Stimulated activated CD8-positive, alpha-beta memory T cell treated with anti-CD3 and anti-CD28 coated beads, Interleukin-15, amount 100 ng/mL, for 1 hour (primary cell): ENCODE measurements at places on chromosomes 3 and 15.

GRCh38 chr15:28977377-28978010 is 91.7 kb downstream of the APBA2 start:
- DNase-seq: no peak

GRCh38 chr15:98442379-98442833 is 205.9 kb upstream of the IGF1R start:
- no peak for DNase-seq

GRCh38 chr3:112676659-112677234 is 35.8 kb upstream of the CCDC80 start:
- peak; percentile 50 for DNase-seq

DNA sequence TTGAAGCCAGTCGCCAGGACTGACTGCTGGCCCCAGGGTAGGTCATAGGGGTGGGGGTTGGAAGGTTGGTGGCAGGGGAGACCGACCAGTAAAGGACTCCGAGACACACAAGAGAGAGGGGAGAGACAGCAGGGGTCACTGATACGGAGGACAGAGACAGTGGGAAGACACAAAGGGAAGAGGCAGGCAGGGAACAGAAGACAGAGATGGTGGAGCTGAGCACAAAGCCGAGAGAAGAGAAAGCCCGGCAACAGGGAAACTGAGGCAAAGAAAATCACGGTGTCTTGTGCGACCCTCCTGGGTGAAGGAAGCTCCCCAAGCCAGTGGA is 510 bp downstream of the RASL12 start:
- DNase-seq: no peak

DNA sequence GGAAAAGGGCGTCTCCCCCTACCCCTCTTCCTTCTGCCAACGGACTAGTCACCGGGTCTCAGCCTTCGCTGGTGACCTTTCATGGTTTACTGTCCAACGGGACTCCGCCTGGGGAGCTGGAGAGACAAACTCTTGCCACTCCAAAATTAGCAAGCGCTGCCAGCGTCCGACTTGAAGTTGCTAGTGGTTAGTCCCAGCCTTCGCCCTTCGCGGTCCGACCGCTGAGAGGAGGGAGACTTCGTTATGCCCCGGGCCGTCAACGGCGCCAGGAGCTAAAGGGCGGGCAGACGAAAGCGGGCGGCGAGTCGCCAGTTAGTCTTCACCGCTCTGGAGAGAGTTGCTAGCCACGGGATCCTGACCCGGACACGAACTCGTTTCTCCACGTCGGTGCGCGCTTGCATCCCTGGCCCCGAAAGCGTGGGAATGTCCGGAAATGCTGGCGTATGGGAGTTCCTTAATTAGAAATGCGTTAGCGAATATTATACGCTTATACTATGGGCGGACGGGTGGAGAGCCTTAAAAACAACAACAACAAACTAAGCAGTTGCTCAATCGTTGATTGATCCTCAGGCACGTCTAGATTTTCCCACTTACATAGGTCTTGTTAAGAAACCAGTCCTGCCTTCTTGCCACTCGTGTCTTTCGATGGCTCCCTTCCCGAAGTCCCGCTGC is 716 bp downstream of the SMC4 start:
- DNase-seq: no peak

DNA sequence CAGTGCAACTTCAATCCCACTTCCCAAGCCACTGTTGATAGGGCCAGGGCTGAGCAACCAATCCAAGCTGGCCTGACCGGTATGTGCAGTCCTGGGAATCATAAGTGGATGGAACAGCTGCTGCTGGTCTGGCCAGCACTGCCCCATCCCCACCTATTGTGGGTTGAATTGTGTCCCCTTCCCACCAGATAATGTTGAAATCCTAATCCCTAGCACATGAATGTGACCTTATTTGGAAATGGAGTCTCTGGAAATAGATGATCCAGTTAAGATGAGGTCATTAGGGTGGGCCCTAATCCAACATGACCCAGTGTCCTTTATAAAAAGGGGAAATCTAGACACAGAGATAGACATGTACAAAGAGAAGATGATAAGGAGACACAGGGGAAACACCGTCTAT is 13.7 kb upstream of the PDIA5 start:
- DNase-seq: no peak

DNA sequence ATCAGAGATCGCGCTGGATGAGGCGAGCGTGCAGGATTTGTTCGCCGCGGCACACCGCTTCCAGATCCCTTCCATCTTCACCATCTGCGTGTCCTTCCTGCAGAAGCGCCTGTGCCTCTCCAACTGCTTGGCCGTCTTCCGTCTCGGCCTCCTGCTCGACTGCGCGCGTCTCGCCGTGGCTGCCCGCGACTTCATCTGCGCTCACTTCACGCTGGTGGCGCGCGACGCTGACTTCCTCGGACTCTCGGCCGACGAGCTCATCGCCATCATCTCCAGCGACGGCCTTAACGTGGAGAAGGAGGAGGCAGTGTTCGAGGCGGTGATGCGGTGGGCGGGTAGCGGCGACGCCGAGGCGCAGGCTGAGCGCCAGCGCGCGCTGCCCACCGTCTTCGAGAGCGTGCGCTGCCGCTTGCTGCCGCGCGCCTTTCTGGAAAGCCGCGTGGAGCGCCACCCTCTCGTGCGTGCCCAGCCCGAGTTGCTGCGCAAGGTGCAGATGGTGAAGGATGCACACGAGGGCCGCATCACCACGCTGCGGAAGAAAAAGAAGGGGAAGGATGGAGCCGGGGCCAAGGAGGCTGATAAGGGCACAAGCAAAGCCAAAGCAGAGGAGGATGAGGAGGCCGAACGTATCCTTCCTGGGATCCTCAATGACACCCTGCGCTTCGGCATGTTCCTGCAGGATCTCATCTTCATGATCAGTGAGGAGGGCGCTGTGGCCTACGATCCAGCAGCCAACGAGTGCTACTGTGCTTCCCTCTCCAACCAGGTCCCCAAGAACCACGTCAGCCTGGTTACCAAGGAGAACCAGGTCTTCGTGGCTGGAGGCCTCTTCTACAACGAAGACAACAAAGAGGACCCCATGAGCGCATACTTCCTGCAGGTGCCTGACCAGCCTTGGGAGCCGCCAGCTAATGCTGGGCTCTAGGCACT is 819 bp downstream of the KLHL40 start:
- DNase-seq: no peak

DNA sequence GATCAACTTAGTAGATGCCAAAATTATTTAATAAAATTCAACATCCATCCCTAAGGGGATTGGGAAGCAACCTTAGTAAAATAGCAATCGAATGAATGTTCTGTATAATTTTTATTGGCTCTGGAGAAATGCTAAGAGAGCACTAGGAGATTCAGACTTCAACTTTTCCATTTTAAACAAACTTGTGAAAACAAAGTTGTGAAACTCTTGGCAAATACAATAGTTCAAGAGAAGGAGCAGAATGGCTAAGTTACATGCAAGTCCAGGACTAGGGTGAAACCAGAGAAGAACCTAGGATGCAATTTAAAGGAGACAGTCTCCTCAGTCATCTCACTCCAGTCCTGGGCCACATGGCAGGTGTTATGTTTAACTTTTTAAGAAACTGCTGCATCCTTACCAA is 16.7 kb upstream of the ZNF280D start:
- no peak for DNase-seq

- no peak for DNase-seq
These were observed 530 bp upstream of the TUBGCP5 start for GRCh38 chr15:23039917-23040281.

DNA sequence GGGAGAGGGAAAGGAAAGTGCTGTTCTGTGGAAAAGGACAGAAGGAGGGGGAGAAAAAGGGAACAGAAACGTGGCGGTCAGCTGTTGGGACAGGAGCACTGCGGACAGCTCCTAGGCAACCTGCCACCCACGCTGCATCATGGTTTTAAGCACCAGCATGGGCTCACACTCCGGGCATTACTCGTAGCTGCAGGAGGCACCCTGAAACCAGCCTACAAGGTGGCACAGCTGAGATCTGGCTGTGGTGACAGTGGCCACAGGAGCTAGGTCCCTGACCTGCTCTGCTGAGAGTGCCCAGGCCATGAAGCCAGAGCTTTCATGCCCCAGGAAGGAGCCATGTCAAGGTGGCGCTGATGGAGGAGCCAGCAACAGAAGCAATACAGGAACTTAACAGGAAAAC is 161.4 kb upstream of the ST8SIA2 start:
- DNase-seq: no peak

DNA sequence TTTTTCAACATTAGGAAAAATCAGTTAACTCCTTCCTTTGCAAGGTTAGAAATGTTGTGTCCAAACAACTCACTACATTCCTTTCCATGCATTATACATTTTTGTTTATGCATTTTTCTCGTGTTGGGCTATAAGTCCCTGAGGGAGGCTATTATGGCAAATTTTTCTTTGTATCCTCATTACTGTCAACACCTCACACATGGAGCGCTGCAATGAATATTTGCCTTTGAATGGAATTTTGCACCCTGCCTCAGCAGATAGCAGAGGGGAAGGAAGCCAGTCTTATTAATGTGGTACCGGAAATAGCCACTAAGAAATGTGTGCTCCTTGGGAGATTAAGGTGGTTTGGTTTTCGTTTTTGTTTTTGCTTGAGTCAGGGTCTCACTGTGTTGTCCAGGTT is 134.7 kb downstream of the THSD4 start:
- DNase-seq: no peak

GRCh38 chr15:77004189-77004588 is 9.3 kb downstream of the PSTPIP1 start:
- DNase-seq: no peak

- DNase-seq: no peak
These were observed 37.6 kb upstream of the RGMA start for GRCh38 chr15:93126599-93126998.

DNA sequence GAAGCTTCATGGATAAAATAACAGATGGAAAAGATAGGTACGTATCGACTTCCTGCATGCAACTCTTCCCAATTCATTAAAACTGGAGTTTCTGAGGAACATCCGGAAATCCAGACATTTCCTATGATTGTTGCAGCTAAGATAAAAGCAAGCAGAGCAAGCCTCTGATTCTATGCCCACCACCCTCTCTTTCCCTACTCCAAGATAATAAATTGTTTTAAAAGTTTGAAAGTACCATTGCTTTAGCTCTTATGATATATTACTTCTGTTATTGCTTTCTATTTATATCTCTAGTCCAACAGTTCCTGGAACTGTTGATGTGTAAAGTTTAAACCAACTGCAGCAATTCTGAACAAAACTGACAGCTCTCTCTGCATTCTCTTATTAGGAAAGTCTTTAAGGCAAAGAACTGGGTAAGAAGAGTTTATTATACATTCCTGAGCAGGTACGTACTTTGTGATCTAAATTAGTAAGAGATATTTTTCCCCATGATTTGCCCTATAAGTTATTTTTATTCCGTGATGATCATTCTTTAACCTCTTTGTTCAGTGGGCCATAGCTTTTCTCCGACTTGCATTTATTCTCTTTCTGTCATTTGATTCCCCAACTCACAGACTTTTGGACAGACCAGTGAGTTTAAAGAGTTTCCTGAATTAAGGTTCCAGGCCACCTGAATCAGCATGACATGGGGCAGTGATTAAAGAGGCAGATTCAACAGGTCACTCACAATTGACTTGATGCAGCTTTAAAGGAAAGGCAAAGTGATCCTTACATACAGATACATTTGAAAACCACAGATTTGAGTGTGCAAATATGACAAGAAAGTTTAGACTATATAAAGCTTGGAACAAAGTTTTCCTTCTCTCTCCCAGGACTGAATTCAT is 94.2 kb upstream of the THRB start:
- DNase-seq: no peak

GRCh38 chr3:141386611-141387111 is 18.4 kb downstream of the ZBTB38 start:
- no peak for DNase-seq

DNA sequence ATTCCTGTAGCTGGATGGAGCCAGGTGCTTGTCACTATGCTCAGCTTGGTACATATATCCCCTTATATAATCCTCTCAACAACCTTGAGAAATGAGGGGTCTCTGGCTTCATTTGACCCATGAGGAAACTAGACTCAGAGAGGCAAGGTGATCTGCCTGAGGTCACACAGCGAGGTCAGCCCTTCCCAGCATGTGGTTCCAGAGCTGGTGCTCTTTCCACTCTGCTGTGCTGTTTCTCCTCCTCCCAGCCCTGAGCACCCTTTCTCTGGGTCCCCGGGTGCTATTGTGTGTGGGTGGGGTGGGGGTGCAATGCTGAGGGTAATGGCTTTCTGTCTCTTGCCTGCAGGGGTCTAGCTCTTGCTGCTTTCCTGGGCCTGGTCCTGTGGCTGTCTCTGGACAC is 19.3 kb downstream of the SLC28A1 start:
- DNase-seq: no peak

DNA sequence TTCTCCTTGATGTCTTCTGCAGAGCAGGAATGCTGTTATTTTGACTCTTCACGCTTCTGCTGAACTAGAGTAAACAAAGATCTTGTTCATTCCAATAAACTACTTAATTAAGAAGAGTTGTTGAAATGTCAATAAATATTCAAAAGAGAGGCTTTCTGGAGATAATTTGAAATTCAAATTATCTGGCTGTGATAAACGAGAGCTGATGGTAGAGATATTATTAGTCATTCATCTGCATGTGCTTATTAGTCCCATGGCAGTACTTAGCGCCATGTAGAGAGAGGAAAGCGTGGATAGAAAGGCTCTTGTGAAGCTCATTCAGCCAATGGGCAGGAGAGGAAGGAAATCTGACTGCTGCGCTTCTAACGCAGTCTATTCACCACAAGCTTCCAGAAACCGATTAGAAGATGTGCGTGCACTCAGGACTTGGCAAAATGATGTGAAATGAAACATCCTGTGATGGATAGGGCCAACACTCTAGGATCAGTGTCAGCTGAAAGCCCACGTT is 251.1 kb downstream of the GABRB3 start:
- no peak for DNase-seq

- DNase-seq: no peak
These were observed 177.3 kb downstream of the KLF13 start for GRCh38 chr15:31503758-31504461.

- DNase-seq: no peak
These were observed 186.8 kb downstream of the SATB1 start for GRCh38 chr3:18238332-18238731.

DNA sequence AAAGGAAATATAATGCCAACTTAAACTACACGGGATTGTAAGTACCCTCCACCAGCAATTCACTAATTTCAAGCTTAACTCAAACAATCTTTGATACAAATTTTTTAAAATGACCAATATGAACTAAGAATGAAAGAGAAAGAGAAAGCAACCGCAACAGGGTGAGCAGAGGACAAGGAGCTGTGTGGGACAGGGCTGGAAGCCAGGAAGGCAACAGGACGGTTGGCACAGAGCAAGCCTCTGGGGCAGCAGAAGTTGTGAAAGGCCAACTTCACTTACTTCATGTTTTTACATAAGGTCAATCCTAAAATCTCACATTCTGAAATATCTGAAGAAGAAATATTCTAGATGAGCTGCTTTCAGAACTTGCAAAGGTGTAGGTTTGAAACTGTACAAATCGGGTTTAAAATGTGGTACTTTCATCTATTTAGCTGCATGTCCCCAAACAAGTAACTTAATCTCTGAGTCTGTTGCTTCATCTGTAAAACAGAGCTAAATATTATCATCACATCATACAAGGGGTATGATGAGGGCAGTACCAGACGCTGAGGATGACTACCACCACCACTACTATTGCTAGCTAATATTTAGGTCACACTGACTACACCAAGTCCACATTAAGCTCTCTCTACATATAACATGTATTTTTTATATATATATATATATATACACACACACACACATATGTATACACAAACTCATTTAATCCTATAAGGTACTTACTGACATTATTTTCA is 101.7 kb downstream of the IGSF11 start:
- no peak for DNase-seq

- no peak for DNase-seq
These were observed 267.3 kb downstream of the RORA start for GRCh38 chr15:60961541-60962485.
